Ureter (tissue), 1 donor: ENCODE measurements at places on chromosomes 16 and 17. TPM values are rescaled to one million over a fixed set of nuclear protein-coding genes. Genes with fewer than 3 reads are reported as not detected.

Gene EIF3CL
- total RNA-seq, result 88.3 TPM

Gene CDRT15L2
- not detected for total RNA-seq

Gene TEX14
- 0.55 TPM for total RNA-seq

Gene NPEPPS
- 152 TPM for total RNA-seq

Gene NLRC5
- 50.1 TPM for total RNA-seq

Gene UBE2I
- 150 TPM for total RNA-seq

Gene ZG16B
- total RNA-seq, result 31.8 TPM

Gene ZNF319
- 24.7 TPM for total RNA-seq

Gene CACNG5
- total RNA-seq, result not detected

Gene DCUN1D3
- 17.4 TPM for total RNA-seq

Gene TSPAN10
- 2.5 TPM for total RNA-seq

Gene NHERF2
- total RNA-seq, result 106 TPM

Gene ERAL1
- 40.3 TPM for total RNA-seq

Gene CBX4
- total RNA-seq, result 36.7 TPM

Gene PRR29
- 3.5 TPM for total RNA-seq

Gene AATK
- total RNA-seq, result 3.4 TPM

Gene FAM171A2
- 0.78 TPM for total RNA-seq

Gene LRRC36
- total RNA-seq, result not detected

Gene RRAD
- 7.7 TPM for total RNA-seq

Gene TEKT1
- total RNA-seq, result not detected

Gene GGA2
- 99.4 TPM for total RNA-seq

Gene KRTAP3-2
- not detected for total RNA-seq

Gene VASN
- 13.4 TPM for total RNA-seq

Gene AOC2
- total RNA-seq, result 3.6 TPM

Gene DVL2
- total RNA-seq, result 38.4 TPM

Gene MMP28
- total RNA-seq, result 23.5 TPM

Gene VTN
- 1.0 TPM for total RNA-seq

Gene PRSS36
- 1.1 TPM for total RNA-seq

Gene NTN1
- total RNA-seq, result 14.4 TPM

Gene TMEM238L
- total RNA-seq, result 12.4 TPM

Gene LDAF1
- 73.6 TPM for total RNA-seq

Gene GCGR
- not detected for total RNA-seq

Gene SERPINF2
- total RNA-seq, result 7.1 TPM

Gene FBXO39
- total RNA-seq, result 0.23 TPM

Gene DRC3
- 2.0 TPM for total RNA-seq

Gene ATP2A1
- 0.75 TPM for total RNA-seq

Gene CDC6
- total RNA-seq, result 3.1 TPM

Gene DHRS11
- total RNA-seq, result 18.2 TPM

Gene GDPD1
- 3.6 TPM for total RNA-seq

Gene BCAR1
- 81.8 TPM for total RNA-seq

Gene SLC5A11
- total RNA-seq, result 0.70 TPM

Gene CDH5
- 25.8 TPM for total RNA-seq

Gene IGFALS
- not detected for total RNA-seq

Gene SPATA22
- total RNA-seq, result not detected
